Activated T-cell treated with anti-CD3 and anti-CD28 coated beads for 1 hour (primary cell): ENCODE measurements at places on chromosomes 16 and 17.
A peak's percentile ranks its signal among the peaks of the same experiment; 100 is the strongest.

DNA sequence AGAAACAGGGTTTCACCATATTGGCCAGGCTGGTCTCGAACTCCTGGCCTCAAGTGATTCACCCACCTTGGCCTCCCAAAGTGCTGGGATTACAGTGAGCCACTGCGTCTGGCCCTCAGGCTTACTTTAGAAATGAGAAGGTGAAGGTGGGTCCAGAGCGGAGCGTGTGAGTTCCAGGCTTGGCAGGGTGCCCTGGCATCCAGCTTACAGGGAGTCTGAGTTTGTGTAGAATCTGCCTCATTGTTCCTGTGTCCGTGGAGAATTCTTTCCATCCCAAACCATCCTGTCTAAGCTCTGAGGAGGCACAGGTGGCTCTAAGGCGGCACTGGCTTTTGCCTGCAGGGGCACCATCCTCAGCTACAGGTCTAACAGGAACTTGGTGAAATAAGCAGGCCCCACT is 50.6 kb downstream of the RAB11FIP3 start:
- no peak for DNase-seq

- DNase-seq = no peak
These were observed 251.1 kb upstream of the CDH5 start for GRCh38 chr16:66115373-66115772.

DNA sequence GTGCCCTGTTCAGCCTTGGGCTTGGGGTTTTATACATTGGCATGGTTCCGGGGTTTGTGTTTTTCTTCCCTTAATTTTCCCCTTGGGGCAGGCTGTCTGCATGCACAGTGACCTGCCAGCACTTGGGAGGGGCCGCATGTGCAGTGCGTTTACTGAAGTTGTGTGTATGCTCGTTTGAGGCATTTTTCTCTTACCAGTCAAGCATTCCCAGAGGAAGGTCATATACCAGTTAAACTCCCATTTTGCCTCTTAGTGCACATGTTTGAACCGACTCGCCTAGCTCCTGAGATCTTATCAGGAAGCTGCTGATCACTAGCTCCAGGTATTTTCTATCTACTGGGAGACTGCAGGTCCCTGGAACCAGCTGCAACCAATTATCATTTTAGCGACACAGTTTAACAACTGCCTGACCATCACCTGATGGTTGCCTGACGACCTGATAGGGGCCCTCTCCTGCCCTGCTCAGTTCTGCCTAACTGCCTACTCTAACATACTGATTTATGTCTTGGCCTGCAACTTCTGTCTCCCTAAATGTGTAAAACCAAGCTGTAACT is 51.4 kb downstream of the MFSD11 start:
- no peak for DNase-seq

DNA sequence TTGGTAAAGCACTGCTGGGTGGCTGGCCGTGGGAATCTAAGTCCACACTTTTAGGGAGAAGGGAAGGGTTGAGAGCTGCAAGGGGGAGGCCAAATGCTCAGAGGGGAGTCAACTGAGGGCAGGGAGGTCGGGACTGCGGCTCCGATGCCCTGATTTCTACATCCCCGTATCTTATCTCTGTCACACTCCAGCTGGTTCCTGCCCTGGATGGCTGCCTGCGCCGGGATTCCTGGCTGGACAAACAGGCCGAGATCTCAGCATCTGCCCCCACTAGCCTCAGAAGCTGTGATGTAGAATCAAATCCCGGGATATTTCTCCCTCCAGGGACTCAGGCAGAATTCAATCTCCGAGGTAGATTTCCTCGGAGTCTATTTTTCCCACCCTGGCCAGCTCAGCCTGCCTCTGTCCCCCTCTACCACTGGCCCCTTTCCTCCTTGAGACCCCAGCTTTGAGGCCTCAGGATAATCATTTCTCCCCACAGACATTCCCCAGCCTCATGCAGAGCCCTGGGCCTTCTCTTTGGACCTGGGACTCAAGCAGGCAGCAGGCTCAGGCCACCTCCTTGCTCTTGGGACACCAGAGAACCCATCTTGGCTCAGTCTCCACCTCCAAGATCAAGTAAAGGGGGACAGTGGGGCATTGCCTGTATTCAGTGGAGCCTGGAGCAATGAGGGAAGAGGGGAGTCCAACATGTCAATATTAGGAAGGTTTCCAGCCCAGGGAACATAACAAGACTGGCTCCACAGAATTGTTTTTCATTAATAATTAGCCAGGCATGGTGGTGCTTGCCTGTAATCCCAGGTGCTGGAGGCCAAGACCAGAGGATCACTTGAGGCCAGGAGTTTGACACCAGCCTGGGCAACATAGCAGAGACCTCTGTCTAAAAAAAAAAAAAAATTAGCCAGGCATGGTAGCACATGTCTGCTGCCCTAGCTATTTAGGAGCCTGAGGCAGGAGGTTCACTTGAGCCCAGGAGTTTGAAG is 1.8 kb downstream of the SHBG start:
- no peak for DNase-seq

GRCh38 chr17:67947325-67947813 is 48.9 kb downstream of the C17orf58 start:
- DNase-seq = no peak

GRCh38 chr17:18327093-18327492 is 12.0 kb downstream of the SMCR8 start:
- DNase-seq = no peak

GRCh38 chr16:85640585-85640984 is 27.5 kb downstream of the GSE1 start:
- DNase-seq = no peak

DNA sequence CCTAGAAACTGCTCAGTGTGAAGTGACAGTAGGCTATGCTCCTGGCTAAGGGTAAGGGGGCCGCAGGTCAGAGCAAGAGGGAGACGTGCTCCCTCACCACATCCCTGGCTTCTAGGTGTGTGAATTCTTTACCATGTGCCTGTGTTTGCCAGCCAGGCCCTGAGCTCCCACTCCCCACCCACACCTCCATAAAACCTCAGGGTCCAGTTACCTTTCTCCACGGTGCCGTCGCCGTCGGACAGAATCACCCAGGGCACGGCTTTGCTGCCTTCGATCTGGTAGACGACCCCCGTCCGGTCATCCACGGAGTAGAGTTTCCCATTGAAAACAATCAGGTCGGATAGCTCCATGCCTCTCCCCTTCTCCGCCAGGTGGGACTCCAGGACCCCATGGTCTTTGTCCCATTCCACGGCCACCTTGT is 12.8 kb downstream of the CANT1 start:
- no peak for DNase-seq

DNA sequence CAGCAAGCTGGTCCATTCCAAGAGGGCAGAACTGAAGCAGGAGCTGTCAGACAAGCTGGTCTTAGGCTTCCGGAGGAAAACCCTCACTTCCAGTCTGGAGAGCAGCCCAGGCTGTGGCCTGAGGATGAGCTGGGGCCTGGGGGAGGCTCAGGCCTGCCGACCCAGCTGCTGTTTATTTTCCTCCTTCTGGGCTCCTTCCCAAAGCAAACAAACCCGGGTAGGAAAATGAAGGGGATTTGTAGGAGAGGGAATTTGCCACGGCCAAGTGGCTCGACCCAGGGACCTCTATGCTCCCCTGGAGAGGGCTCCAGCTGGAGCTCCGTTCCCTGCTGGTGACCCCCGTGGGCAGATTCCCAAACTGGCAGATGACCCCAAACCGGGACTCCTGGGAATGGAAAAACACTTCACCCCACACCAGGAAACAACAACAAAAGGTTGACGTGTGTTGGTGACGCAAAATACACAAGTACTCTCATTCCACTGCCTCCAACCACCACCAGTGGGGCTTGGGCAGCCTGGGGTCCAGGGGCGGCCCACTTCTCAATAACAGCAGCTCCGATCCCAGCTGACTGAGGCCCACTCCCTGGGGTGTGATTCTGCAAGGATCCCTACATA is 8.8 kb downstream of the JUP start:
- no peak for DNase-seq

- DNase-seq = no peak
These were observed 19.2 kb downstream of the SLC16A3 start for GRCh38 chr17:82247856-82248671.

DNA sequence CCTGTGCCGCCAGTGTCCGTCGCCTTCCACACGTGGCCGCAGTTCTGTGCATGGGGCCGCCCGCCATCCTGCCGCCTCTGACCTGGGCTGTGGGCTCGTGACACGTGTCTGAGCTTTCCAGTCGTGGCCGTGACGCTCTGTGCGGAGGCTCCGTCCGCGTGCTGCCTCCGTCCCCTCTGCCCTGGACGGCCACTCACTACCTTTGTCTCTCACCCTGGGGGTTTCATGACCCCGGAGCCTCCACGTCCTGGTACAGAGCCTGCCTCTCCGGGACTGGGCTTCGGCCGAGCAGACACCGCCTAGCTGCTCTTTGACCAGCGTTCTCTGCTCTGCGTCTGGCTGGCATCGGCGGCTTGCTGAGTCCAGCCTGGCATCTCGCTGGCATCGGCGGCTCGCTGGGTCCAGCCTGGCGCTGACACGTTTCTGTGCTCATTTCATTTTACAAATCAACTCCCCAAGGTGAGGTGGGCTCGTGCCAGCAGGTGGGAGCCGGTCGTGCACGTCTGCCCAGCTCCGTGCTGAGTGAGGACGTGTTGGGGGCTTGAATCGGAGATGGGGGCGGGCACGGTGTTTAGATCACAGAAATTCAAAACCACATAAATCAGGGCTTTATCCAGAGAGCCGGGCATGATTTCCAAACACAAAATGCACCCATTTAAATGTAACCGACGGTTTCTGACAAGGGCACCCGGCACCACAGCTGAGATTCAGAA is 44.3 kb upstream of the GNG13 start:
- DNase-seq = no peak

- no peak for DNase-seq
These were observed 946 bp upstream of the TMEM256 start for GRCh38 chr17:7404737-7405349.

DNA sequence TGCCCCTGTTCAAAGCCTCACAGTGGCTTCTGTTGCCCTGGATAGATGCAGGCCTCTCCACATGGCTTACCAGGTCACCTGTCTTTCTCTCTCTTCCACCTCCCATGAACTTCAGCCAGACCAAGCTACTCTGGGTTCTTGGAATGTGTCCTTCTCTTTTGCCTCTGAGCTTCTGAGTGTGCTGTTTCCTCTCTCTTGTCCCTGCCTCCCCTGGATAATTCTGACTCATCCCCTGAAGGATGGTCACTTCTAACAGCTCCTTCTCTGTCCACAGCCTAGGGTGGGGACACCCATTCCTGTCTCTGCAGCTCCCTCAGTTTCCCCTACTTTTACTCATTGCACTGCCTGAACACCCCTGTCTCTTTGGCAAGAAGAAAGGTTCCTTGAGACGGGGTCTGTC is 2.9 kb downstream of the GUCY2D start:
- no peak for DNase-seq

DNA sequence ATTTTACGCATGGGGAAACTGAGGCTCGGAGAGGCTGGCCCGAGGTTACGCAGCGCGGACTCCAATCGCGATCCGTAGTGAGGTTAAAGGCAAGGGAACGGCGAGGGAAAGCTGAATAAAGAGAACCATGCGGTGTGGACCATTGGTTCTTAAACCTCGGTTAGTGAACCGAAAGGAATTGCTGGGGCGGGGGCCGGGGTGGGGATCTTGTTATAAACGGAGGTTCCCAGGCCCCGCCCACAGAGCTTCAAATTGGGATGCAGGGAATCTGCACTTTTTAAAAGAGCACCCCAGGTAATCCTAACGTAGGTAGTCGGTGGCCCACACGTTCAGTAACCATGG is 524 bp downstream of the IQCK start:
- DNase-seq = no peak

DNA sequence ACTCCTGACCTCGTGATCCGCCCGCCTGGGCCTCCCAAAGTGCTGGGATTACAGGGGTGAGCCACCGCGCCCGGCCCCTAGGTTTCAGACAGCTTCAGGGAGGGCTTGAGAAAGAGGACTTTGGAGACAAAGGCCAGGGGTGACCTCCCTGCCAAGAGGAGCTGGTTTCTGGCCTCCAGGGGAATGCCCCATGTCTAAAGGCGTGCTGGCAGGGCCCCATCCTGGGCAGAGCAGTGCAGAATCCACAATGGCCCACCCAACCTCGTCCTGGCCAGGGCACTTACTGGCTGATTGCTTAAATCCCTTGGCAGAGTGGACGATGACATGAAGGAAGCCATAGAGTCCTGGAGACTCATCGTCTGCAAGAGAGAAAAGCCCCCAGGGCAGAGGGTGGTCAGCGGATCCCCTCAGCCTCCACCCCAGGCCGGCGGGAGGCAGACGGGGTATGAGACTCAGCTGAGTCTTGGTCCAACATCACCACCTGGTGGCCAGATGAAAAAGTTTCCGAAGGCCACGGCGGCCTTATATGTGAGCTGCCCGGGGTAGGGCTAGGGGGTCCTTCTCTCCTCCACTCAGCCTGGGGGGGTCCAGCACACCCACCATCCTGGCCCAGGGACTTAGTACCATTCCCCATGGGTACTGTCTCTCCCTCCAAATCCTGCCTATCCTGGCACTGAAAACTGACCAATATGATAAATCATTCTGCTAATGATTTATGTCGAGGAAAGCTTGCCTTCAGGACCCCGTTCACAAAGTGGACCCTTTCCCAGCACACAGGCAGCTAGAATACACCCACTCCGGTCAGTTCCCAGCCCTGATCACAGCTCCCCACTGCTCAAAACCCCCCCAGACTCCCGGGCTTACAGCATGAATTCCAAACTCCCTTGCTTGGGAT is 59.1 kb downstream of the TIMM22 start:
- peak; percentile 26 for DNase-seq

GRCh38 chr17:71080937-71081336 is 911.6 kb downstream of the KCNJ2 start:
- no peak for DNase-seq

GRCh38 chr16:77660311-77660710 is 62.0 kb upstream of the NUDT7 start:
- no peak for DNase-seq

- DNase-seq = no peak
These were observed 80.6 kb downstream of the MGAT5B start for GRCh38 chr17:76948726-76949342.

- no peak for DNase-seq
These were observed 16.4 kb upstream of the RBFOX3 start for GRCh38 chr17:79627184-79627765.
